ENCODE measurements at places on chromosomes 16 and 17. TPM values are rescaled to one million over a fixed set of nuclear protein-coding genes. Genes with fewer than 3 reads are reported as not detected.
A peak's percentile ranks its signal among the peaks of the same experiment; 100 is the strongest.

GRCh38 chr17:50049636-50050035 is 6.3 kb upstream of the ITGA3 start:
- H3K27ac ChIP-seq: no peak overlapping the region
- H3K27me3 ChIP-seq: no peaks in the 10 kb centered on the region
- no peak for DNase-seq
- H3K4me1 ChIP-seq: peaks cover 18% of the 10 kb centered on the region

DNA sequence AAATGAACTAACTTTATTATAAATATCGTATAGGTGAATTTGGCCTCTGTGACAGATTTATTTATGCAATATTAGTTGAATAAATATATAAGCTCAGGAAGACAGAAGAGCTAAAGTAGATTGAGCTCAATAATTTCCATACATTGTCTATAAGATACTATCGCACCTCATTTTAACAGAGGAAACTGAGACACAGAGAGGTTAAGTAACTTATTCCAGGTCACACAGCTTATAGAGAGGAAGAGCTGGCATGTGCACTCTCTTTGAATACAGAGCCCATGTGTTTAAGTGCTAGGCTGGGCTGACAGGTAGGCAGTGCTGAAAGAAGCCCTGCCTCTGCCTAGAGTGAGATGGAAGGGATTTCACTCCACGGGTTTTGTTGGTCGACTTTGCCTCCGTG is 48.4 kb downstream of the VAT1L start:
- peaks cover 5% of the 10 kb centered on the region for H3K27me3 ChIP-seq
- peaks cover 4% of the 10 kb centered on the region for H3K4me1 ChIP-seq
- H3K27ac ChIP-seq: no peak overlapping the region
- H3K36me3 ChIP-seq: no peaks in the 10 kb centered on the region
- no peak overlapping the region for H3K4me3 ChIP-seq

- peaks cover 33% of the 10 kb centered on the region for H3K4me1 ChIP-seq
- no peaks in the 10 kb centered on the region for H3K36me3 ChIP-seq
- H3K27me3 ChIP-seq: no peaks in the 10 kb centered on the region
- no peak overlapping the region for H3K4me3 ChIP-seq
- H3K27ac ChIP-seq: peak overlapping the region; percentile 89
These were observed 11.2 kb upstream of the SLC47A2 start for GRCh38 chr17:19727501-19728078.

- no peak overlapping the region for H3K27ac ChIP-seq
- peaks cover 100% of the 10 kb centered on the region for H3K27me3 ChIP-seq
- H3K4me1 ChIP-seq: peaks cover 19% of the 10 kb centered on the region
- DNase-seq: peak; percentile 95
- H3K4me3 ChIP-seq: no peak overlapping the region
These were observed 217.3 kb downstream of the RBFOX3 start for GRCh38 chr17:79393358-79394052.

- no peaks in the 10 kb centered on the region for H3K27me3 ChIP-seq
- no peak overlapping the region for H3K4me3 ChIP-seq
- H3K36me3 ChIP-seq: no peaks in the 10 kb centered on the region
- peaks cover 29% of the 10 kb centered on the region for H3K4me1 ChIP-seq
- DNase-seq: no peak
These were observed 7.6 kb upstream of the PGAP6 start for GRCh38 chr16:389352-389751.

GRCh38 chr16:55041540-55042234 is 111.0 kb downstream of the IRX5 start:
- peak; percentile 75 for DNase-seq
- H3K27ac ChIP-seq: no peak overlapping the region
- no peaks in the 10 kb centered on the region for H3K36me3 ChIP-seq
- no peak overlapping the region for H3K4me3 ChIP-seq
- no peaks in the 10 kb centered on the region for H3K27me3 ChIP-seq

DNA sequence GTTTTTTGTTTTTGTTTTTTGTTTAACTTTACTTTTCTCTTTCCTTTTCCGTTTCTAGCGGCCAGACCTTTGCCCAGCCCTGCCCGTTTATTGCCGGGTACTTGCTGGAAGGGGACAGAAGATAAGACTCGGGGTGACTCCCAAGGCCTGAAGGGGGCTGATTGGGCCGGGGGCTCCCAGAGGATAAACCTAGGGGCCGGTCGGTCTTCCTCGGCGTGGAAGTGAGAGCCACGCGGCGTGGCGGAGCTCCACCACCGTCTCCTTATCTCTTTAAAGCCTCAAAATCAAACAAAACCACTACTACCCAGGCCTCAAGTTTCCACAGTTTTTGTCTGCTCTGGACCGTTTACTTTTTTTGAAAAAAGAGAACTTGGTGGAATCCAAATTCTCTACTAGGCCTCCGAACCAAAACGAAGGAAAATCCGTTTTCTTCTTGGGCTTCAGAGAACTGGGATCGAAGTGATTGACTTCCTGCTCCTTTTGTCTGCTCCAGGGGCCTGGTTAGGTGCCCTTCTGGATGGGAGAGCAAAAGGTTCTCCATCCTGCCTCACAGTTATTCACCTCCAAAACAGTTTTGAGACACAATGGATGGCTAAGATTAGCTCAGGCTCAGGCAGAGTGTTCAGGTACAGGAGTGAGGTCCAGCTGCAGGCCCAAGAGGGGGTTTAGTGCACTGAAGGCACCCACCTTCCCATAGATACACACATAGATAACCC is 8.5 kb upstream of the HOXB9 start:
- no peak overlapping the region for H3K4me3 ChIP-seq
- no peaks in the 10 kb centered on the region for H3K36me3 ChIP-seq
- peaks cover 11% of the 10 kb centered on the region for H3K4me1 ChIP-seq

- no peak for DNase-seq
- peaks cover 8% of the 10 kb centered on the region for H3K4me1 ChIP-seq
- H3K36me3 ChIP-seq: peaks cover 60% of the 10 kb centered on the region
- H3K27ac ChIP-seq: no peak overlapping the region
These were observed 56.5 kb downstream of the XPO6 start for GRCh38 chr16:28155293-28155692.

Gene TSPOAP1
- 18.0 TPM for total RNA-seq

DNA sequence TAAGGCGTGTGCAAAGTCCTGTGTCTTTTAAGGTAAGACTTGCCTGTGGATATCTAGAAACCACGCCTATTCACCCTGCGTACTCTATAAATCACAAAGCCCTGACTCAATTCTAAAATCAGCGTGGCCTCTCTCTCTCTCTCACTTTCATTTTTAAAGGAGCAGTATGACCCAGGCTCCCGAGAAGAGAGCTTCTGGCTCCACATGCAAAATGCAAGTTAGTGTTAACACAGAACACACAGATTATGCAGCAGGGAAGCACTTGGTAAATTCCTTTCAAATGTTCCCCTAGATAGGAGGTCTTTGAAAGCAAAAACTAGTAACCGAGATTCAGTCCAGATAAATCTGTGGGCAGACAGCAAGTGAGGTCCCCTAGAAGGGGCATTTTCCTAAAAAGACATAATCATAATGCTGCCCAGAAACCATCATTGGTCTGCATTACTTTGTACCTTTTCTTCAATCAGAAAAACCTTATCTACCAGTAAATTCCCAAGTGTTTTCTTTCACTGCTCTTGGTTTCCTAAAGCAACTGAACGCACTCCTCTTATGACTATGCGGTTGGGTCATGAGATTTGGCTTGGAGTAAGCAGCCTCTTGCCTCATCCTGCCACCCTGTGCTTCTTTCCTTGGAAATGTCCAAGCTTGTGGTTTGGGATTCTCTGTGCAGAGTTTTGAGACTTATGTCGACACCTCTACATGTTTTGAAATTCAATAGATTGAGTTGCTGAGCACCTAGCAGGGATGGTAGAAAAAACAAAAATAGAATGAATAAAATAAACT is 31.7 kb upstream of the KCNJ2 start:
- no peak for DNase-seq
- H3K27ac ChIP-seq: peak overlapping the region; percentile 89
- peaks cover 30% of the 10 kb centered on the region for H3K4me1 ChIP-seq
- H3K4me3 ChIP-seq: peak overlapping the region; percentile 48
- H3K27me3 ChIP-seq: no peaks in the 10 kb centered on the region
- H3K36me3 ChIP-seq: no peaks in the 10 kb centered on the region

Gene NOS2
- total RNA-seq: 0.69 TPM

DNA sequence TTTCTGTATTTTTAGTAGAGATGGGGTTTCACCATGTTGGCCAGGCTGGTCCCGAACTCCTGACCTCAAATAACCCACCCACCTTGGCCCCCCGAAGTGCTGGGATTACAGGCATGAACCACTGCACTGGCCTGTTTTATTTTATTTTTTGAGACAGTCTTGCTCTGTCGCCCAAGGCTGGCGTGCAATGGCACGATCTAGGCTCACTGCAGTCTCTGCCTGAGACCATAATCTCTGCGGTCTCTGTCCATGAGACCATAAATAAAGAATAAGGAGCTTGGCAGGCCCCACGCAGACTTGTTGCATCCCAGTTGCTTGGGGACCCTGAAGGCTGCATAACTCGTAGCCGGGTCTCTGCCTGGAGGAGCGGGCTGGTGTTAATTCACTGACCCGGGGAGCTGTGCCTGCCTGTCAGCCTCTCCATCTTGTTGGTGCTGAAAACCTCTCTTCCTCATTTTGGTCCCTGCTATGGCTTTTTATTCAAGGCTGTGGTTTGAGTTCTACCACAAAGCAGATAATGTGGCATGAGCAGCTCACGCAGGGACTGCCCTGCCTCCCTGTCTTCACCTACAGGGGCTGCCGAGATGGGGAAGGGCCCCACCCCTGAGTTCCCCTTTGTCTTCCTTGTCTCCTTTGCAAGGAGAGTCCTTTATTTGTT is 82.1 kb downstream of the MSI2 start:
- no peak overlapping the region for H3K4me3 ChIP-seq
- H3K27me3 ChIP-seq: no peaks in the 10 kb centered on the region
- H3K27ac ChIP-seq: no peak overlapping the region
- no peaks in the 10 kb centered on the region for H3K36me3 ChIP-seq
- peaks cover 19% of the 10 kb centered on the region for H3K4me1 ChIP-seq
- no peak for DNase-seq

- H3K27me3 ChIP-seq: no peaks in the 10 kb centered on the region
- H3K4me1 ChIP-seq: no peaks in the 10 kb centered on the region
- H3K36me3 ChIP-seq: no peaks in the 10 kb centered on the region
- no peak overlapping the region for H3K27ac ChIP-seq
These were observed 195.0 kb downstream of the ENGASE start for GRCh38 chr17:79269620-79270019.

DNA sequence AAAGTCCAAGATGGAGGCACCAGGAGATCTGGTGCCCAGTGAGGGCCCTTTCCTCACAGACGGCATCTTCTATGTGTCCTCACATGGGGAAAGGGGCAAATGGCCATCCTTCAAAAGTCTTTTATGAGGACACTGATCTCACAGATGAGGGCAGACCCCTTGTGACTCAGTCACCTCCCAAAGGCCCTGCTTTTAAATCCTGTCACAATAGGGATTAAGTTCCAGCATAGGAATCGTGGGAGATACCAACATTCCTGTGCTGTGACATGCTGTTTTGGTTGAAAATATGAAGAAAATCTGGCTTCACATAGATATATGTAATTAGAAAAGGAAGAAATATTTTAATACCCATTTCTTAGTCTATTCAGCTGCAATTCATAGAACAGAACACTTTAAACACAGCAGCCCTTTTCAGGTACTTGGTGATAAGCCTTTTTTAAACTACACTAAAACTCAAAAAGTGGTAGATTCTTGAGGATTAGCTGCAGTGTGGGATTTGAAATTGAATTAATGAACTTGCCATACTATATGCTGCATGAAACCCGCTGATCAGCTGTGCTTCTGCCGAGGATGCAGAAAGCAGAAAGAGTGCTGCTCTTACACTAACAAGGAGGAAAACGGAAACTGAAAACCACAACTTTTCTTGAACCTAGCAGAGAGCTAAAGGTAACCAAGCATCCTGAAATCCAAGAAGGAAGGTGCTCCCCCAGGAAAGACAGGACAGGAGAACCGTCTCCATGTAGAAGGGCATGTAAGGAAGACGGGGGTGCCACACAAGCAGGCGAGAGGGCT is 32.7 kb downstream of the VPS53 start:
- no peak for DNase-seq
- H3K27ac ChIP-seq: no peak overlapping the region
- H3K36me3 ChIP-seq: peaks cover 8% of the 10 kb centered on the region

DNA sequence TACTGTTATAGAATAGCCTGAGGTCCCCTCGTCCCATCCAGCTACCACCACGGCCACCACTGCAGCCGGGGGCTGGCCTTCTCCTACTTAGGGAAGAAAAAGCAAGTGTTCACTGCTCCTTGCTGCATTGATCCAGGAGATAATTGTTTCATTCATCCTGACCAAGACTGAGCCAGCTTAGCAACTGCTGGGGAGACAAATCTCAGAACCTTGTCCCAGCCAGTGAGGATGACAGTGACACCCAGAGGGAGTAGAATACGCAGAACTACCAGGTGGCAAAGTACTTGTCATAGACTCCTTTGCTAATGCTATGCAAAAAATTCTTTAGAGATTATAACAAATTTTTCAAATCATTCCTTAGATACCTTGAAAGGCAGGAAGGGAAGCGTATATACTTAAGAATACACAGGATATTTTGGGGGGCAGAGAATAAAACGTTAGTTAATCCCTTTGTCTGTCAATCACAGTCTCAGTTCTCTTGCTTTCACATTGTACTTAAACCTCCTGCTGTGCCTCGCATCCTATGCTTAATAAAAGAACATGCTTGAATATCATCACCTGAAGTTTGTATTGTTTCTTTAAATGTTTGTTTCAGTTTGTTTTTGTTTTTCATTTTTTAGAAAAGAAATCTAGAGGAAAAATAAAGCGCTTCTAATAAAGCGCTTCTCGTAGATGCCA is 388.3 kb downstream of the MAF start:
- H3K27me3 ChIP-seq: no peaks in the 10 kb centered on the region
- no peak overlapping the region for H3K4me3 ChIP-seq
- no peaks in the 10 kb centered on the region for H3K36me3 ChIP-seq
- no peak for DNase-seq
- no peaks in the 10 kb centered on the region for H3K4me1 ChIP-seq
- no peak overlapping the region for H3K27ac ChIP-seq

Data from esophagus muscularis mucosa (tissue), 4 donors.